ENCODE measurements at places on chromosomes 3 and 15.
A peak's percentile ranks its signal among the peaks of the same experiment; 100 is the strongest.

DNA sequence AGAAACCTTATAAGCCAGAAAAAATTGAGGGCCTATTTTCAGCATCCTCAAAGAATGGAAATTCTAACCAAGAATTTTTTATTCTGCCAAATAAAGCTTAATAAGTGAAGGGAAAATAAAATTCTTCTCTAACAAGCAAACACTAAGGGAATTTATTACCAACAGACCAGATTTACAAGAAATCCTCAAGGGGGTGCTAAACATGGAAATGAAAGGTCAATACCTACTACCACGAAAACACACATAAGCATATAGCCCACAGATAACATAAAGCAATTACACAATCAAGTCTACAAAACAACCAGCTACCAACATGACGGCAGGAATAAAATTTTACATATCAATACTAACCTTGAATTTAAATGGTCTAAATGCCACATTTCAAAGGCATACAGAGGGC lies 883.5 kb downstream of the SI start:
- DNase-seq, result no peak

DNA sequence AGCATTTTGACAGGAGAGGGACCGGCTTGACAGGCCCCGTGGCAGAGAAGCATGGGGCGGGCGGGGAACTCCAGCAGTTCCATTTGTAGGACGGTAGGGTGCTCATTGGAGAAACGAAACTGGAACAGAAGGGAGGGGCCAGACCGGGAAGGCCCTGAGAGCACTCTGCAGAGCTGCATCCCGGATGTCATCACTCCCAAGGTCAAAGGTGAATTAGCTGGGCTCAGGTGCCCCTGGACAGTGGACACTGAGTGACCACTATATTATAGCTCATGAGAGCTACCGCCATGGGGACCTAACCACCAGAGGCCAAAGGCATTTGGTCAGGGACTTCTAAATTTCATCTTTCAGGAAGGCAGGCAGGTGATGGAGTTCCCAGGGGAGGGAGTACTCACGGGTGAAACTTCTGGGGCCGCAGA lies 7.3 kb downstream of the CSRNP1 start:
- DNase-seq, result no peak

GRCh38 chr3:171237009-171237385 lies 210.5 kb upstream of the SLC2A2 start:
- no peak for DNase-seq

DNA sequence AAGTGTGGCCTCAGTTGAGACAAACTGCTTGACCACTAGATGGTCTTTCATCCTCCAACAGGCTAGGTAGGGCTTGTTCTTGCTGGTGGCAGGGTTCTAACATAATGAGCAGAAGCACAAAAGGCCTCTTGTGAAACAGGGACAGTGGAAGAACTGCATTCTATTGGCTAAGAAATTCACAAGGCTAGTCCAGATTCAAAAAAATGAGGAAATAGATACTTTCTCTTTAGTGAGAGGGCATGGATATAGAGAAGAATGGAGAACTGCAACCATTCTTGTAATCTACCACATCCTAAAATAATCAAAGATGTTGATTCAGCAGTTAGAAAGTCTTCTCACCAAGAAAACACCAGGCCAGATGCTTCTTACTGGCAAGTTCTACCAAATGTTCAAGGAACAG lies 143.7 kb upstream of the LRIG1 start:
- no peak for DNase-seq

DNA sequence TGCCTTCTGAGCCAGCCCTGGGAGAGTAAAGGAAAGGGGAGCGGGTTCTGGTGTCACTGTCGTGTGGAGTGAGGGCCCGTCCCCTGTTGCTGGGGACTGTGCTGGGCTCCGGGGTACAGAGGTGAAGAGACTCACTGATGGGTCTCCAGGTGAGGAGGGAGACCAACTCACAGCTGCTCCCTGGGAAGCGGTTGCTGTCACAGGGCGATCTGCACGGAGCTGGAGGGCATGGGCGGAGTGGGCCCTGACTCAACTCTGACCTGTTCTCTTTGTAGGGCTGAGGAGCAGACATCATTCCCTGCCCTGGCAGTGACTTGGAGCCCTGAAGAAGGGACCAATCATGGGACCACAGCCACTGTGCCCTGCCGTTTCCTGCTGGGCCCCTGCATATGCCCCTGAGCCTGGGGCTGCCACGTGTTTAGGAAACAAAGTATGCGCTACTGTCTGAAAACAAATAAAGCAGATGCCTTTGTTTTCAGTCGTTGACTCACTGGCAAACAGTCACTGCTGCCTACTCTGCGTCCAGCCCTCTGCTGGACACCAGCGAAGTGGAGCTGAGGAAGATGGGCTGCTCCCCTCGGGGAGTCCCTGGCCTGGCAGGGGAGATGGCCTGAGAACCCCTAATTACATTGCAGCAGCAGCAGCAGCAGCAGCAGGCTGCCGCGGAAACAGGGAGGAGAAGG lies 22.9 kb upstream of the PLXNA1 start:
- DNase-seq, result no peak

- no peak for DNase-seq
Measured at GRCh38 chr3:52218937-52219650, 6.4 kb downstream of the TLR9 start.

DNA sequence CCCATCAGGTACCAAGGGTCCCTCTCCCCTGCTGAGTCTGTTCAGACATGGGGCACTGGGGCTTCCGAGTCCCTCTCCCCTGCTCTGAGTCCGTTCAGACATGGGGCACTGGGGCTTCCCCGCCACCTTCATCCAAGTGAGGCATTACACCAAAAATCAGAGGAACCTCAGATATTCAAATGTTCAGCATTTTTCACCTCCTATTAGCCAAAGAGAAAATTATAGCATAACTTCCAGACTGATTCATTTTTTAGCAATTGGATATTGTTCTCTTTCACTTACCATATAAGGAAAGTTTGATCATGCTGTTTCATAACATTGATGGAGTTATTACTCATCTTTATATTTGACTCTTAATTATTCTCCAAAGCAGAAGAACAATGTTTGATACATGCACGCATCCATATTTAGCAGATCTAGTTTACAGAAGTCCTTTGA lies 213.9 kb downstream of the MTHFS start:
- DNase-seq, result no peak

DNA sequence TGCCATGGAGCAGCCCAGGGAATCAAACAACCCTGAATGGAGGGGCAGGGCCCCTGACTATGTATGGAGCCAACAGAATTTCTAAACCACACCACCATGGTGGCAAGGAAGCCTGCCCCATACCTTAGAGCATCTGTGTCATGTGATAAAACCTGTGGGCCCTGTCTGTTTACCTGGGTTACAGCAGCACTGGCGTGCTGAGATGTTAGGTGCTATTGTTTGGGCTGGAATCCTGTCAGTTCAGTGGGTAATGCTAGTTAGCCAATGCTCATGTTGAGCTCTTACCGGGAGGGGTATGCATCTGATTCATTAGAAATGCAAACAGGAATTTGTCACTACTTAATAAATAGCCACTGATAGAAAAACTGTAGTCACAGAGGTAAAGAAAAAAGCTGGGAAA lies 63.5 kb upstream of the ETV5 start:
- DNase-seq, result no peak

GRCh38 chr15:84714821-84715220 lies 1.1 kb downstream of the SEC11A start:
- DNase-seq, result no peak

GRCh38 chr3:129004639-129005295 lies 3.7 kb downstream of the EFCC1 start:
- DNase-seq, result no peak

GRCh38 chr3:29247088-29247745 lies 33.7 kb upstream of the RBMS3 start:
- DNase-seq, result no peak

GRCh38 chr3:123202451-123202850 lies 708 bp downstream of the SEC22A start:
- DNase-seq, result peak; percentile 10

DNA sequence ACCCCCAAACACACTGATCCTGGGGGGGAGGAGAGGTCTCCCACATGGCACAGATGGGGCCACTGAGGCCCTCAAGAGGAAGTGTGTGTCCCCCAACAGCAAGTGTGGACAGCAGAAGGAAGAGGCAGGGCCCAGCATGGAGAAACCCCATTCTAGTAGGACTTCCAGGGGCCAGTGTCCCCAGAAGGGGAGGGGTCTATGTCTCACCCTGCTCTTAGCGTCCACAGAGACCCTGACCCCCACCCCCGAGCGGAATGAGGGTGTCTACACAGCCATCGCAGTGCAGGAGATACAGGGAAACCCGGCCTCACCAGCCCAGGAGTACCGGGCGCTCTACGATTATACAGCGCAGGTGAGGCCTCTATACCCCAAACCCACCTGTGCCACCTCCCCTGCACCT lies 35.3 kb downstream of the TSPAN3 start:
- DNase-seq, result no peak

DNA sequence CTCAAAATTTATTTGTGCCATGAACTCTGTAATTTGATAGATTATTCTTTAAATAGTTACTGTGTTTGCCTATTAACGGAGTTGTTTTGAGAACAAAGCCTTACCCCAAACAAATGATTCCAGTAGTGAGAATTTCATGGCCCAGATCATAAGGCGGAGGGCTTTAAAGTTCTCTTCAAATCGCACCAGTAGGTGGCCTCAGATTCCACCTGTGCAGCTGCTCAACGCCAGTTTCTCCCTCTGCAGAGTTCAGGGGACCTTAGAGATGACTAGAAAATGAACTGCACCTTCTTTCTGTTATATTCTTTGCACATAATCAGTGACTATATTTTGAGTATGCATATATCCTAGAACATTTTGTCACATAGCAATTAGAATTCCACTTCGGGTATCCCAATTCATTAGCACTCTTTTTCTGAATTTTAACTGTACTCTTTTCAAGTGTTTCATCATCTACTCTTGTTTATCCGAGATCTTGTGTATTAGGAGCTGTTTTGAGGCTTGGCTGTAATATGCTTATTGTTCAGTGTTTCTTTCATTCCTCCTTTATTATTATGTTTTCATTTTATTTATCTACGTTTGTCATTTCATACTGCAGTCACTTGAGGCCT lies 232.6 kb upstream of the CHRM5 start:
- no peak for DNase-seq

DNA sequence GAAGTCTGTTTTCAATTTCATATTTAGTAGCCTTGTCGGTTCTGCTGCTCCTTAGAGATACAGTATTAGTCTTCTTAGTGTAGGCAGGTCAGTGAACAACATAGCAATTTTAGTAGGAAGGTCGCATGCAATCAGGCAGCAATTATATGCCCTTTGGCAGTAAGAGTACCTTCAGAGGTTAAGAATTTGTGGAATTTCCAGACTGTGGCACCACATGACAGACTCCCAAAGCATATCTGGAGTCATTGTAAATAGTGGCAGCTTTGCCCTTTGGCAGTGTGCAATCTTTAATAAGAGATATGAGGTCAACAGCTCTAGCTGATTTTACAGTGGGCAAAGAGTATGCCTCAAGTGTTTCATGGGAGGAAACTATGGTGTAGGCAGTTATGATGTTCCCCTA lies 1532.5 kb upstream of the CADM2 start:
- no peak for DNase-seq

DNA sequence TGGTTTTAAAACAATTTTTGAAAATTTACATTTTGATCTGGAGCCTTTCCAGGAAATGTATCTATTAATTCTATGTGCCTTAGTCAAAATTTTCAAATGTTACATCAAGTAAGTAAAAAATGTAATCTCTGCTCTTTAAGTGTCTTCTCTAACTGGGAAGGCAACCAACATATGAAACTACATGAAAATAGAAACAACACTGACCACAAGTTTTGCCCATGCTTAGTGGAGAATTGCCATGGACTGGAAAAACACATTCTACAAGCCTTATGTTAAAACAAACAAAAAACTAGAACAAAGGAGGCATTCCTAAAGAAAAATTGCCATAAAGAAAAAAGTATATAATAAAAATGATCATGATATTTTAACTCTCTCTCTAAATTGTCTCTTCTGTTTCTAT lies 75.9 kb upstream of the SPRED1 start:
- no peak for DNase-seq

DNA sequence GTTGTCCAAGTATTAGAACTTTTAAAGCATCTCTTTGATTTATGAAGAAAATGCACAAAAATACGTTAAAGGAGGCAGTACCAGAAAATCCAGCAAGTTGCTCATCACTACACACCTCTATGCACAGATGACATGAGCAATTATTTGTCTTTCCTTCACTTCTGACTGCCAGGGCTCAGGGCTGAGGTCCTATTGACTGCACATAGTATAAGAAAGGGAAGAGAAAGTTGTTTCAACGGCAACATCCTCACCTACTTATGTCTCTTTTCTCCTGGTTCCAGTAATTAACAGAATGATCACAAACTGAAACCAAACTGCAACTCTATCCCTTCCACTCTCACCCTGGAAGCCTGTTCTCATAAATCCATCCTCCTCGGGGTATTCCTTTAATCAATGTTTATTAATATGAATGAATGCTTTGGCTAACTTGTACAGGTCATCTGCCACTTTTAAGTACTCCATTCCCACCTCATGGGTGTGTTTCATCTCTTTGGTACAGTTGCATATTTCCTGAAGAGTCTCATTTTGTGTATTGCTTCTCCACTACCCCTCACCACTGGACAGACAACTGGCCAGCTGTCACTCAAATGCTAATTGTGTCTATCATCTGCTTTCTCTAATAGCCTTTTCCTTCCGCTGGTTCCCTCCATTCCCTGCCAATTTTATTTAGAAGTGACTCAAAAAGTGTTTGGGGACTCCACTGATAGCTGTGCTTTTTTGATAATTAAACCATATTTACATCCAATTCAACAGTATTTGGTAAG lies 34.5 kb downstream of the RAB27A start:
- no peak for DNase-seq

- no peak for DNase-seq
Measured at GRCh38 chr3:111976254-111976653, 2.6 kb upstream of the ABHD10 start.

- no peak for DNase-seq
Measured at GRCh38 chr3:115833074-115833473, 209.8 kb downstream of the GAP43 start.

DNA sequence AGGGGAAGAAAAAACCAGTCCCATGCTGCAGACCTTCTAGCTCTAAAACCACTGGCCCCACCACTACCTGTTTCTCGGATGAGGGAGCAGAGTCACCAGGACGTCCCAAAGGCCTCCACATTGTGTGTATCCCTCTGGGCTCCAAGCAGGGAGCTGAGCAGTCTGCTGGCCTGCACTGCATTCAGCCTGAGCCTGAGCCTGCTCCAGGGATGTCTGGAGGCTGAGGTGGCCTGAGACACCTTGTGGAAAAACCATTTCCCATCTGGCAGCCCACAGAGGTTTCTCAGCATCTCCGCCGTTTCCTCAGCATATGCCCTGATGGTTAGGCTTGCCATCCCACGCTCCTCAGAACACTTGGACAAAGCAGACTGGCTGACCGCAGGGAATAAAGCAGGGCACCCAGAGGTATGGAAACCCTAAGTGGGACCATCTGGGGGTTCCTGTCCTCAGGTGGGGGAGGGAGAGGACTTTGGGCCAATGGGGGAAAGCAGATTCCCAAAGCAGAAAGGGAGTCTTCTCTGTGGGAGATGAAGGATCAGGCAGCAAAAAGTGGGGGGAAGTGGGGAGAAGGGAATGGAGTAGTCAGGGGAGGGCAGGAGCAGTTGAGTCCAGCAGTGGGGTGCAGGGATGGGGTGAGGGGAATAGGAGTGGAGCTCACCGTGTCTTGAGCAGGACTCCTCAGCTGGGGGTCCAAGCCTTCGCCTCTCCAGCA lies at the start of gene CILP:
TSS of gene CILP (minus strand) at position 704 of the 712 bp plus-strand sequence. CDS start 1,718 bp downstream, outside the sequence.
- no peak for DNase-seq

- DNase-seq, result no peak
Measured at GRCh38 chr3:142256712-142257333, 31.4 kb upstream of the GK5 start.

Measured in CD4-positive, alpha-beta T cell treated with Interleukin-21 for 1 hour (primary cell).